ENCODE measurements at places on chromosomes 2 and 18.

GRCh38 chr18:68427951-68428401 is 286.9 kb downstream of the TMX3 start:
- DNase-seq: no peak

- no peak for DNase-seq
These were observed 44.5 kb upstream of the C2orf74 start for GRCh38 chr2:61117534-61117933.

DNA sequence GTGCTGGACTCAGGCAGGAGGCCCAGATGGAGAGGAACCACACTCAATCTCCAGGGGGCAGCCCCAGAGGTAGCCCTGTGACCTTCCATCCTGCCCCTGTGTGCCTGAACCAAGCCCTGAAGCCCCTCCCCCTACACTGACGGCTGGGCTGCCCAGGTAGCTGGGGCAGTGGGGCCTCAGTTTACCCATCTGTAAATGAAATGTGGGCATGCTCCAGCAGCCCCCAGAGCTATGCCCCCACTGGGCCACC is 15.8 kb downstream of the CROCC2 start:
- DNase-seq: no peak

- no peak for DNase-seq
These were observed 14.5 kb downstream of the ATG16L1 start for GRCh38 chr2:233265899-233266431.

DNA sequence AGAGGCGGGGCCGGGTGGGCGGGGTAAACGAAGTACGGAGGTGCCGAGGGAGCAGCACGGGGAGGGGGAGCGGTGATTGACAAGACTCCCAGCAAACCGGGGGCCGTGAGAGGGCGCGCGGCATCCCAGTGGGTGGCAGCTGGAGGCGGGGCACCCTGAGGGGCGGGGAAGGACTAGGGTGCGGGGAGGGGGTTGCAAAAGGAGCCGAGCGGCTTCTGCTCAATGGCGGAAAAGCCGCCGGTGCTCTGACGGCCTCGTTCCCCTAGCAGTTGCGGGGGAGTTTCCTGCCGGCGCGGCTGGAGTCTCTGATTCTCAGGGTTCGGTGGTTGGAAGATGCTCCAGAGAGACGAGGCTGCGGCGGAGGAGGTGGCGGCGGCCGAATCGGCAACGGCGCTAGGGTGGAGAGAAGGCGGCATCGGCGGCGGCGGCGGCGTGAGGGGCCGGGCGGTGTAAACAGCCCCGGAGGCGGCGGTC is at the start of gene PPM1B:
Gene PPM1B (plus strand): TSS at position 195 of the 474 bp plus-strand sequence. CDS start 32,325 bp downstream, outside the sequence.
- DNase-seq: no peak

GRCh38 chr2:792687-793086 is 115.5 kb upstream of the TMEM18 start:
- DNase-seq: no peak

DNA sequence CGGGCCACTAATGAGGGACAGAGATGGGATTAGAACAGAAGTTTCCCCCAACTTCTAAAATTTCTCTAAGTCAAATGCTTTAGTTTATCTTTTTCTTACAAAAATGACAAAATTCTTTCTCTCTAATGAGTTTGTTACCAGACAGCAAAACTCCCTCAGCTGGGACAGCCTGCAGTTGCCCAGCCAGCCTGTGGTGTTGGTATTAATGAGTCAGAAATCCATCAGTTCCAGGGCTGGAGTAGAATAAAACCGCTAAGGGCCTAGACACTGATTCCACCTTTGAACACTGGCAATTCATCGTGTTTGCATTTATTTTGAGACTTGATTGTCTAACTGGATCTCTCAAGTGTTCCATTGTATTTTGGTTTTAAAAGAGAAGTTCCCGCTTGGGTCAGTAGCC is 38.3 kb upstream of the SMAD2 start:
- DNase-seq: no peak

DNA sequence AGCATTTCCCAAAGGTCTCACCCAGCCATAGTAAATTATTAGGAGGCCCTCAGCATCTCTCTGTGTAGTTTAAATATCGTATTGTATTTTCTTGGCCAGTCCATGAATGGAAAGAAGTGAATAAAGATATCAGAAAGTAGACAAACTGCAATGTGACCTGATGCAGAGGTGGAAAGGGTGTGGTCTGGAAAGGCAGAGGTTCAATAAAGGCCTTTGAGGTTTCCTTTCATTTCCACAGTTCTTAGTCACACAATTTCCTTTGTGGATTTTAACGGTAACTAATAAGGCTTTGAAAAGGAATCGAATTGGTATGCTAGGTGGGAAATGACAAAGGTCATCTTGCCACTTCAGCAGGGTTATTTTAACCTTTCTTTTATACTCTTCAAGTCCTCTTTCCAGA is 20.1 kb upstream of the WIPF1 start:
- no peak for DNase-seq

GRCh38 chr2:72932045-72932740 is 14.9 kb downstream of the EMX1 start:
- DNase-seq: no peak

DNA sequence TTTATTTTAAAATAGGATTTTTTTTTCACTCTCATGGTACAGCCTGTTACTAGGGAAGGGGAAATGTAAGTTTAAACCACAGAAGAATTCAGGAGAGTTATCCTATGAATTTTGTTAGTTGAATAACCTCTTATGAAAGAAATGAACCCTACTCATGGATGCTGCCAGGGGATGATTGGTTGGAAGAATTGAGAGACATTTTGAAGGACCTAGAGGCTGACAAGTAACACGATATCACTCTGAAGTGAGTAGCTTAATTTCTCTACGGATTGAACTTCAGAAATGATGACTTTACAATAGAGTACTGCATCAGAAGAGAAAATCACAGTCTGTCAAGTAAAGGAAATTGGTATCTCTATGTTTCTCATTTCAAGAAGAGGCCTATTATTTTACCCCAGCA is 1346.2 kb downstream of the SUCLG1 start:
- no peak for DNase-seq

GRCh38 chr2:207144173-207144785 is 21.5 kb downstream of the KLF7 start:
- DNase-seq: no peak

DNA sequence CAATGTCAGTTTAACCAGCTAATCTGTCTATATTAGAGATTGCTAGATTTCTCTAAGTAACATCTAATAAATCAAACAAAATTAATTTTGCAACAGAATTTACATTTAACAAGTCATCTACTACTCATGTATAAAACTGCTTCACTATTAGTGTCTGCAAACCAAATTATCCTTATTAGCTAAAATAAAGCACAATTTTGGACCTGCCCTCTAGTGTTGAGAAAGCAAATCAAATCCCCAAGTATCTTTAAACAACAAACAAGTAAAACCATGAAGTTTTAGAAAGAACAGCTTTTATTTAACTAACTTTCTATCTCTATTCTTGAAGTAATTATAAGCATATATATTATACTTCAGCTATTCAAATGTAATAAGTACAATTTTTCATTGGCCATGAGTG is 113.1 kb upstream of the SP3 start:
- no peak for DNase-seq

- DNase-seq: no peak
These were observed 196.0 kb downstream of the ZEB2 start for GRCh38 chr2:144323946-144324345.

DNA sequence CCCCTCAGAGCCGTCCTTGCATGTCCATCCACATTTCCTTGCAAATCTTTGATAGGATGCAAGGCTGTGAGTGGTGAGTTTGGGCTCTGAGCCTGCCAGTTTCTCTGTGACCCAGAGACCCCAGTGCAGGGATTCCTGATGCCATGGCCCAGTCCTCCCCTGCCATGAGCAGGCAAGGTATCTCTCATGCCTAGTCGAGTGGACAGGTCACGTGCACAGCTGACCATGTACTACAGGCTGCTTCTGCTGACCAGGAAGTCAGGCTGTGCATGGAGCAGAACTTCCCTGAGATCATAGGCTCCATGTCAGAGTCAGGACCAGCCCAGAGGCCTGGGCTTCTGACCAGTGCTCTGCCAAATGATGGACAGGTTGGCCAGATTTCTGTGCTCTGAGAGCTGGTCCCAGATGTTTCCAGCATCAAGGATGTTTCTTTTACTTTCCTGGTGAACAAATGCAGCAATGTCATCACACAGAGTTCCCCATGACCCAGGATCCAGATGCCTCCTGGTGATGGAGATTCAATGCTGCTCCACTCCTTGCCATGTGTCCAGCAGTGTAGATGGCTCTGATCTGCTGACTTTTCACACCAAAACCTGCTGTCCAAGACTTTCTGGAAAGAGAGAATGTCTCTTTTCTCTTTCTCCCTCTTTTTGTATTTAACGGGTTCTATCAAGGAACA is 321.6 kb upstream of the HS6ST1 start:
- no peak for DNase-seq

DNA sequence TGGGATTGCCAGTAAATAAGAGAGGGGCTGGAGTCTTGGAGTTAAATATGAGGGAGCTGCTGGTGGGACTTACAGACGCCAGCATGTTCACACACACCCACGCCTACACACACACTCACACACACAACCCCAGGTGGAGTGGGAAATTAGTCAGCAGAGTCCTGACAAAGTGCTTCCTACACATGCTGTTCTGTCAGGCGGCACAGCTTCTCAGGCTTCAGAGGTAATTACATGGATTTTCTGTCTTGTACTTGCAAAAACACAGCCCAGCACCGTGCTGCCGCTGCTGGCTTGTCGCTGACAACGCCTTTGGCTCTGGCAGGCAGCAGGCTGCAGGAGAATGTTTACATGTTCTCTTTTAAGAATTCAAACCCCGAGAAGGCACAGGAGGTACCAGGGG is 1186.3 kb upstream of the CELF4 start:
- DNase-seq: no peak

GRCh38 chr2:73939419-73939818 is 12.7 kb downstream of the DGUOK start:
- DNase-seq: no peak

DNA sequence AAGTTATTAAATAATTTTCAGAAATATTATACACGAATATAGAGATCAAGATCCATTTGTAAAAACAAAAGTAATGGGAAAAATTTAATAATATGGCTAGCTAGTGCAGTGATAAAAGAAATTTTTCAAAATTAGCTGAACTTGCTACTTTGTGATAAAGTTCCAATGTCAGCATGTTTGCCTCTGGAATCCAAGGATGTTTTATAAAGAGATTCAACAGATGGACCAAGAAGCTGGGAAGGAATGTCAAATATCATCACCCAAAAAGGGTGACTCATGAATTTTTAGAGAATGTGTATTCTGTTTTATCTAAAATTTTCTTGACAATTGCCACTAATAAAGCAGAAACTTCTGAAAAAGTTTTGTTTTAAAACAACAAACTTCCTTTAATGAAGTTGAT is 95.3 kb downstream of the FSIP2 start:
- no peak for DNase-seq

- DNase-seq: no peak
These were observed 277.1 kb downstream of the PIEZO2 start for GRCh38 chr18:10872304-10872703.

DNA sequence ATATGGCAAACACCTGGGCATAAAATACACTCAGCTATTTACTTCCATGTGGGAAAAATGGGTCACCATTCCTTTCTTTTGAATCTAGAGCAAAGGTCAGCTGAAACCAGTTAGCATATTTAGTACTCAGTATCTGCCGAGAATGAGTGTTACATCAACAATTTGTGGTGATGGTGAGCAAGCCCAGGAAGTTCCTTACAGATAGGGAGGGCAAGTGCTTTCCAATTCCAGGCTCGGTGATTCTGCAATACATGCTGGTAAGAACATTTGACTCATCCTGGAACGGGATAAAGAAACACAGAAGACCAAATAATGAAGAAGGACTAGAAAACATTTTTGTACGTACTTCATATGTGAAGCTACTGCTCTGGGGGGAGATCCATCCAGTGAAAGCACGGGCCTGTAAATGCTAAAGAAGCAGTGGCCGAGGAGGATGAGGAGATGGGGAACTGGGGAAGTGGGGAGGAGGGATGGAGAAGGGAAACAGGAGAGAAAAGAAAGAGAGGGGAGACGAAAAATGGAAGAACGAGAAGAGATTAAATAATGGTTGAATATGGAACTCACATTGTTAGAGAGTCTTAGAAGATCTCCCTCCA is 251.9 kb downstream of the TTC32 start:
- DNase-seq: no peak

GRCh38 chr2:201983174-201983573 is 50.5 kb upstream of the FZD7 start:
- no peak for DNase-seq

GRCh38 chr2:53852532-53852931 is 7.2 kb downstream of the GPR75 start:
- no peak for DNase-seq

DNA sequence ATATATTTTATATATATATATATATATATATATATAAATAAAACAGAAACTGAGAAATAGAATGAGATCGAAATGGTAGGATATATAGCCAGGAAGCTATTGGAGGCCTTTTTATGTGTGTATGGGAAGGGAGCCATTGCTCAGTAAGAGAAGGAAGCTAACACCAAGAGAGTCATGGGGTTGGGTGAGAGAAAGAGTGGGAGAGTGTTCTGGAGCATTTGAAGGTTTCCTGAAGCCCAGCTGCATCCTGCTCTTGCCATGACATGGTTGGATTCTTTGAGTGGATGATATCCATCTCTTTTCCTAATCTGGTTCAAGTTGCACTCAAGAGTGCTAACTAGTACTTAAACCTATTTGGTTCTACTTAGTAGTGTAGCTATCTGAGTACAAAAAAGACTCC is 282.3 kb downstream of the DYSF start:
- no peak for DNase-seq

GRCh38 chr18:27211569-27211968 is 26.5 kb upstream of the CHST9 start:
- no peak for DNase-seq

DNA sequence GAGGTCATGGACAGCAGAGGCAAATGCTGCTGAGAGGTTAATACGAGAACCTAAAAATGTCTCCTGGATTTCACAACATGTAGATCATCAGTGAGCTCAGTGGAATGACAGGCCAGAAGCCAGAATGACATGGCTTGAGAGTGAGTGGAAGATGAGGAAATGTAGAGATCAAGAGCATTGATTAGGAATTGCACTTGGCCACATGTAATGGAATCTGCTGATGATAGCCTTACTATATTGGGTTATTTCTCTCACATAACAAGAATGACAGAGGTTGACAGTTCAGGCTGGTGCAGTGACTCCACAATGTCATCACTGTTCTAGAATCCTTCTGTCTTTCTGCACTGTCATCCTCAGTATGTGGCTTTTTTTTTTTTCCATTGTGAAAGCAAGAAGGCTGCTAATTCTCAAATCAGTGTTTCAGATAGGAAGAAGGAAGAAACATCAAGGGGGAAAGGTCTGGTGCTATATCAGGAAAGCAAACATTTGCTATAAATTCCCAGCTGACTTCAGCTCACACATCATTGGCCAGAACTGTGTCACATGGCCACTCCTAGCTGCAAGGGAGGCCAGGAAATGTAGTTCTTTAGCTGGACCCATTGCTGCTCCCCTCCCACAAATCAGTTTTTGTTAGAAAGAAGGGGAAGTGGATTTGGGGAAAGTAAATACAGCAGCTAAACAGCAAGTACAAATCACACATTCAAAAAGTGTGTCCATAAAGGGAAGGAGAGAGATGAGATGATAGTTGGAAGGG is 127.2 kb downstream of the FAM161A start:
- DNase-seq: no peak
